Thymus (tissue), 14 donors: ENCODE measurements at places on chromosomes 2 and 18. TPM values are rescaled to one million over a fixed set of nuclear protein-coding genes. Genes with fewer than 3 reads are reported as not detected.

SAG gene
- 0.32 TPM for polyA plus RNA-seq

SMIM21 gene
- 0.02 TPM for polyA plus RNA-seq

STEAP3 gene
- 5.5 TPM for polyA plus RNA-seq

UBXN2A gene
- 10.9 TPM for polyA plus RNA-seq

PGAP1 gene
- 3.1 TPM for polyA plus RNA-seq

MARCO gene
- polyA plus RNA-seq: 31.0 TPM

SPHKAP gene
- polyA plus RNA-seq: 0.55 TPM

HOXD12 gene
- not detected for polyA plus RNA-seq

PIEZO2 gene
- polyA plus RNA-seq: 1.5 TPM

VPS4B gene
- 25.5 TPM for polyA plus RNA-seq
